ENCODE measurements at places on chromosomes 4 and X.

DNA sequence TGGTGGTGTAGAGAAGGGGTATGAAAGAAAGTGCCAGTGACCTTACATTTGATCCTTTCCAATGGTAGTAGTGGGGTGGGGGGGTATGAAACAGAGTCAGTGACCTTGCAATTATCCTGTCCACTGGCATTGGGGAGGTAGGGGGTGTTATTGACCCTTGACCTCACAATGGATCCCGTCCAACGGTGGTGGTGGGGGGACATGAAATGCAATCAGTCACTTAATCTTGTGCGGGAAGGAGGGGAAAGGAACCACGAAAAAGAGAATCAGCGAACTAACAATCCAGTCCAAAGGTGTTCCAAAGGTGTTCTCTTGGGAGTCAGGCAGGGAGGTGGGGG is 619 bp upstream of the PDK3 start:
- DNase-seq: no peak

DNA sequence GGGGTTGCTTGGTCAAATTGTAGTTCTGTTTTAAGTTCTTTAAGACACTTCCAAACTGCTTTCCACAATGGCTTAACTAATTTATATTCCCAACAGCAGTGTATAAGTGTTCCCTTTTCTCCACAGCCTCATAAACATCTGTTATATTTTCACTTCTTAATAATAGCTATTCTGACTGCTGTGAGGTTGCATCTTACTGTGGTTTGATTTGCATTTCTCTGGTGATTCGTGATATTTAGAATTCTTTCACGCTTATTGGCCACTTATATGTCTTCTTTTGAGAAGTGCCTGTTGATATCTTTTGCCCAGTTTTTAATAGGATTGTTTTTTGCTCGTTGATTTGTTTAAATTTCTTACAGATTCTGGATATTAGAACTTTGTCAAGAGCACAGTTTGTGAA is 278.6 kb upstream of the ITM2A start:
- no peak for DNase-seq

DNA sequence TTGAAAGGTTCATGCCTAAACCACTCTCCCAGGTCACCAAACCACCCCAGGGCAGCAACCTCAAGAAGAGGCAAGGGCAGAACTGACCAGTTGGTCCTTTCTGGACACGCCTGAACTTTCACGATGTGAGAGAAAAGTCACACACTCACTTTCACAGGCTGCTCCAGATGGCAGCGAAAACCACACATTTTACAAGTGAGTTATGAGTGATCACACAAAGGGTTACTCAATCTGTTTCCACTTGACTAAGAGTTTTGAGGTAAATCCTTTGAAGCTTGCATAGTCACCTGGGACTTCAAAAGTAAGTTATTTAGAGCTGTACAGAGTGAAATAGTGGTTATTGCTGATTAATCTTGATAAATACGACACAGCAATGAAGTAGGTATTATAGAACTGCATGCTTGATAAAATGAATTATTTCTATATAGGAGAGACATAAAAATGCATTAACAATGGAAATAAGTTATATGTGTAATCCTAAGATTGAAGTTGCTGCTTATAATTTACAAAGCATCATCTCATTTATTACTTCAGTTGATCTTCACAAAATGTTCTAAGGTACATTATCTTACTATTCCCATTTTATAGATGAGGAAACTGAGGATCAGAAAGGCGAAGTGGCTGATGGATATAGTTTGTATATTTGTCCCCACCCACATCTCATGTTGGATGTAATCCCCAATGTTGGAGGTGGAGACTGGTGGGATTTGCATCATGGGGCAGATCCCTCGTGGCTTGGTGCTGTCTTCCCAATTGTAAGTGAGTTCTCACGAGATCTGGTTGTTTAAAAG is 103.0 kb upstream of the KLF3 start:
- no peak for DNase-seq

- DNase-seq: no peak
Measured at GRCh38 chr4:83180431-83180968, 66.0 kb upstream of the PLAC8 start.

DNA sequence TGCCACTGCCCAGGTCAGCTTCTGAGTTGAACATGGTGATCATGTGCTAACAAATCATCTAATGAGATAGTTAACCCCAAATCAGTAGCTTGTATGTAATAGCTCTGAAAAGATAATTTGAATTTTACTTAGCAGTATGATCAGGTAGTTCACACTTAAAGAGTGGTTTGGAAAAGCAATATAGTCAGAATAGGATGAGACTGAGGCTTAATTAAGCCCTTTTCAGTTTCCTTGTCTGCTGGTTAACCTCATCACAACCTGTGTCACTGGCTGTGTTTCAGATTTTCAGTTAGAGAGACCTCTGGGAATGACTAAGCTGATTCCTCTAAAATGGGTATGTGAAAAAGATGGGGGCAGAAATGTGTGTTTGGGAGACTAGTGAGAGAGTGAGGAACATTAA is 38.1 kb downstream of the GPR174 start:
- no peak for DNase-seq

GRCh38 chrX:66015900-66016689 is 23.8 kb downstream of the VSIG4 start:
- no peak for DNase-seq

- no peak for DNase-seq
Measured at GRCh38 chr4:18442957-18443356, 421.4 kb upstream of the LCORL start.

GRCh38 chr4:128470492-128471053 is 183.0 kb upstream of the PGRMC2 start:
- no peak for DNase-seq

- DNase-seq: no peak
Measured at GRCh38 chrX:49250578-49250977, 13.9 kb downstream of the FOXP3 start.

GRCh38 chr4:11441194-11441556 is 12.5 kb upstream of the HS3ST1 start:
- DNase-seq: no peak

- no peak for DNase-seq
Measured at GRCh38 chr4:21901831-21902230, 46.7 kb downstream of the KCNIP4 start.

DNA sequence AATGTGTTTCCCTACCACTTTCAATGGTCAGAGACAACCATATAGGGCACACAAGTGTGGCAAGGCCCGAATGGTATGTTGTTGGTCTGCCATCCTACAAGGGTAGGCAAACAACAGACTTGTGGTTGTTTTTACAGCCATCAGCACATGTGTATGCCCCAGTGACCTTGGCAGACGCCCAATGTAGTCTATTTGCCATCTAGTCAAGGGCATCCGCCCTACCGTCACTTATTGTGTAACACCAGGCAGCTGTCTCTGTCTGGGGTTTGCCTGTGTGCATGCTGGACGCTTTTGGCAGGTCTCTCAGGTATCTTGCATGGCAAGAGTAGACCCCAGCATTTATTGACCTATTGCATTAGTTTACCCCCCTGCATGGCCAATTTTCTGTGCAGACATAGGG is 1145.5 kb upstream of the POU3F4 start:
- no peak for DNase-seq

DNA sequence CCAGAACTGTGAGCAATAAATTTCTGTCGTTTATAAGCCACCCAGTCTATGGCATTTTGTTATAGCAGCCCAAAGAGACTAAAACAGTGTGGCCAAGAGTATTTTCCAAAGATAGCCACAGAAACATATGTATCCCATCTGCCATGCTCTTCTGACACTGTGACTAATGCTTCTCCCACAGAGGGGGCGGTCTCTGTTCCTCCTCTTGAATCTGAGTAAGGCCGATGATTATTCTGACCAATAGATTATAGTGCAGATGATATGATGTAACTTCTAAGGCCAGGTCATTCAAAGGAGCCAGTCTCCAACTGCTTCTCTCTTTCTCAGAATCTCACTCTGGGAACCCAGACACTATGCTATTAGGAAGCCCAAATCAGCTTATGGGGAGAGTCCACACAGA is 570.7 kb downstream of the BCOR start:
- no peak for DNase-seq

DNA sequence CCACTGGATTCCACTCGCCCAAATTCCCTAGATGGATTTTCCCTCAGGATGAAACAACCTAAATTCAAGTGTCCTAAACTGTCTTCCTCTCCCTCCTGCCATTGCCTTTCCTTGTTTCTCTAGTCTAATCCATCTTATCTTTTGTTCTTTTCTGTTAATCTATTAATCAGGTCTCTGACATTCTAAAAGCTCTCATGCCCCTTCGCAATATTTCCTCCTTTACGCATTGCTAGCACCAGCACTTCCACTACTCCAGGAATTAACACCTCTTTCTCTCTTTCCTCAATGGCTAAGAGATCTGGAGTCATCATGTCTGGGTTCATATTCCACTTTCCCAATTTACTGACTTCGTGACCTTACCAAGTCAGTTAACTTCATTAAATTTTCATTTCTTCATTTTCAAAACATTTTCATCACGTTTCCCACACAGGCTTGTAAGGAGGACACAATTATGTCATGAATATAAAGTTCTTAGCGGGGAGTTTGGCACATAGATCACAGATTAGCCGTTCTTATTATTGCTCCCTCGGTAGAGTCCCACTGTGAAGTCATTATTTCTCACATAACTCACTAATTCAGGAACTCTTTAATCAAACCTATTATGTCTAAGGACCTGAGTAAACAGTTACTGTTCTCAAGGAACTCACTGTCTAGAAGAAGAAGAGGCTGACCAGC is 45.3 kb downstream of the FAT4 start:
- DNase-seq: no peak

Measured in activated CD4-positive, alpha-beta T cell treated with anti-CD3 and anti-CD28 coated beads, Interleukin-2, amount 10 ng/mL, durations not matched to agents 7 days and 5 days (primary cell).